CD4-positive, alpha-beta T cell (primary cell): ENCODE measurements at places on chromosomes 1 and 21.

DNA sequence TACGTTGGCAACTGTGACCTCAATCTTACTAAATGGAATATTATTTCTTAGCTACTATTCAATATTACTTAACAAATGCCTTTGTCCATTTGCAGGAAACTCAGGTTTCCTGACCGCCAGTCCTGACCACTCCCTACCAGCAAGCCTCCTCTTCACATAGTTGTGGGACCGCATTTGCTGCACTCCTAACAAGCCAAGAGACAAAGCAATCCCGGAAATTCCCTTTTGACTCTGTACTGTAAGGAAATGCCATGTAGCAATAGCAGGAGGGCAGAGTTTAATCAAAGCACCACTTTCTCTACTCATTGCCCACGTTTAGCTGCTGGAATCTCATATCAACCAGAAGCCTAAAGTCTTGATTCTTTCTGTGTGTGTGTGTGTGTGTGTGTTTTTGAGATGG lies 28.1 kb upstream of the ACBD6 start:
- no peak for DNase-seq

- DNase-seq = no peak
Measured at GRCh38 chr1:73909043-73909562, 288.9 kb downstream of the LRRIQ3 start.

DNA sequence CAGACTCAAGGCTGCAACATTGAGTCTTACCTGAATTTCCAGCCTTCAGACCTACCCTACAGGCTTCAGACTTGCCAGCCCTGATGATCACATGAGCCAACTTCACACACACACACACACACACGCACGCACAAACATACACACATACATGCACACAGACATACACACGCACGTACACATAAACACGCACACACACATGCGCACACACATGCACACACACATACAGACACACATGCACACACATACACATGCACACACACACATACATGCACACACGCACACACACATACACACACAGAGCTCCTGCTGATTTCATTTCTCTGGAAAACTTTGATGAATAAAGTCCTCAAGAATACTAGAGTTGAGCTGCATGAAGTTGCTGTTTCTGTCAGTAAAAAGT lies 78.3 kb upstream of the SLC2A1 start:
- no peak for DNase-seq

DNA sequence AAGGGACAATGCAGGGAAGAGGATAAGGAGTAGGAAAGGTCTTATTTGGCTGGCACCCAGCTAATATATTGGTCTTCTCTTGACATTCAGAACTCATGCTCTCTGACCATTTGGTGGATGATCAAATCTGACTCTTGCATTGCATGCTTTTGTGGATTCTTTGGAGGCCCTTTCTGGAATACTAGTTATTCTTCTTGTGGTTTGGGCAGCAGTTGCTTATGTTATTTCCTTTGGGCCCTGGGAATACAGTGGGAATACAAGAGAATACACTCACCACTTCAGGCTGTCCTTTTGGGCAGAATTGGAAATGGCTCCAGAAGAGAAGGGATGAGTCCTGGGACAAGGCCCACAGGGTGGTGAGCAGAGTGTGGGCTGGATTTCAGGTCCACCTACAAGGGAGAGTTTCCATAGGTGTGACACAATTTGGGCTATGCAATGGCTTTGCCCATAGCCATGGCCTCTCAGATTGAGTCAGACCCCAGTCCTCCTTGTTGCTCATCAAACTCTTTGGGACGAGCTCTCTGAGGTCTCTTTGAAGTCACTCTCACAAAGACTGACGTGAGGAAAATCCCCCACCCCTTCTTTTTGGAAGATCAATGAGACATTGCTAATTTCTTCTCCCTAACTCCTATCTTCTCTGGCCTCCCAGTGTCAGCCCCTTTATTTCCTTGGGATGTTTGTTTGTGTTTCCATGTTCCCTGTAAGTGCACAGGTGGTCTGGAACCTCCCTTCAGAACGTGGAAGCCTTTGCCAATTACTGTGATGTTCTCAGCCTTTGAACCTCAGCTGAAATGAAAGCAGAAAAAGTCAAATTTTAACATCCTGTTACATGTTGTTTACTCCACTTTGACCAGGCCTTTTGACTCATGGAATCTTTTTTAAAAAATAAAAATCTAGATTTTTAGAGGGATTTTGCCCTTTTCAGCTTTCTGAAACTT lies 19.4 kb downstream of the HSD11B1 start:
- no peak for DNase-seq

DNA sequence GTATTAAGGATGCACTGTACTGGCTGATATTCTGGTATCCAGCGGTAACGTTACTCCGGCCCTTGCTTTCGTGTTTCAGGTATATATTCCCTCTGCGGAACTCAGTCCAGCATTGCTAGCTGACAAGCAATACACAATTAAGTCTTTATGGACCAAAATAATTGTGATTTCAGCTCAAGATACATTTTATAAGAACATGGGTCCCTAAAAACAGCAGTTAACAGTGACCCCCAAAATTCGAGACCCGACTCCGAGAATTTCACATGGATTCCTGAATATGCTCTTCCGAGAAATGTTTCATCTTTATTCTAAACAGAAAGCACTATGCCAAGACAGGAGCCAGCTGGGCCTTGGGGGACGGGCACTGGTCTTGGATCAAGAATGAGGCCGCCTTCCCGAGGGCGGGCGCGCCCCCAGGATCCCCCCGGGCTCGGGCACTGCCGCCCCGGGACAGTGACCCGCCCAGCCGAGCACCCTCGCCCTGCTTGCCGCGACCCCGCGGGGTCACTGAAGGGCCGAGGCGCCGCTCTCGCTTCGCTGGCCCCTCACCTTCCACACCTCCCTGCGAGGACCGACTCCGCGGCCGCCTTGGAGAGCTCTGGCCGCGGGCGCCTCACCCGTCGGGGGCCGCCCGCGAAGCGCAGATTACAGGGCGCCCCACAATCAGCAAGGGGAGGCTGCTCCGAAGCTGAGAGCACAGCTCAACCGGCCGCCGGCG lies 610 bp downstream of the SCYL3 start:
- no peak for DNase-seq

GRCh38 chr1:201260236-201260590 lies 23.1 kb upstream of the PKP1 start:
- no peak for DNase-seq

DNA sequence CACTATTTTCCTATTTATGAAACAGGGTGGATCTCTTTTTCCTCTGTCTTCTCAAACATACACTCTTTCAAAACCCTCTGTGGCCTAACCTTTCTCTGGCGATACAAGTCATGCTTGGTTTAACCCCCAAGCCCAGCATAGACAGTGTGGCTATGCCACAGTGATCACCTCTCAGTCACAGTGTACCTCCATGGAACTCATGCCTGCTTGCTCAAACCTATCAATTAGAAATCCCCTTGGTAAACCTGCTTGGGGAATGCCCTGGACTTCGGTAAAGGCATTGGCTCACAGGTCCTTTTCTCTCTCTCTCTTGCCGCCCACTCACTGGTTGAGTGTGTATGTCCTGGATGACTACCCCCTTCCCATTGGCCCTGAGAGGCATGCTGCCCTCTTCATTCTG lies 147.5 kb downstream of the CYYR1 start:
- no peak for DNase-seq

GRCh38 chr1:58687516-58687915 lies 12.3 kb downstream of the MYSM1 start:
- no peak for DNase-seq

GRCh38 chr1:4421986-4422385 lies 232.4 kb upstream of the AJAP1 start:
- DNase-seq = no peak

DNA sequence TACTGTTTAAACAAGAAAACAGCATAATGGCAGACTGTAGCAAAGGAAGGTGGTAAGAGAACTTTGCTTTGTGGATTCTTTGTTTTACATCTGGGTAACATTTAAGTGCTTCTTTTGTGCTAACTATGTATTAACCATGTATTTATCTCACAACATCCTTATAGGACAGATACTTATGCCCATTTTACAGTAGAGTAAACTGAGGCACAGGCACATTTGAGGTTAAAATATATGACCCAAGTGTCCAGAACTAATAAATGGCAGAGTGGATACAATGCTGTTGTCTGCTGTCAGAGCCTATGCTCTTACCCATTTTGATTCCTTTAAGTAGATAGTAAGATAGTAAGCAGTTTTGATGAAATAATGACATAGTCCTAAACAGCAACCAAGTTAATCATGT lies 7.3 kb downstream of the CAPZA1 start:
- DNase-seq = no peak

DNA sequence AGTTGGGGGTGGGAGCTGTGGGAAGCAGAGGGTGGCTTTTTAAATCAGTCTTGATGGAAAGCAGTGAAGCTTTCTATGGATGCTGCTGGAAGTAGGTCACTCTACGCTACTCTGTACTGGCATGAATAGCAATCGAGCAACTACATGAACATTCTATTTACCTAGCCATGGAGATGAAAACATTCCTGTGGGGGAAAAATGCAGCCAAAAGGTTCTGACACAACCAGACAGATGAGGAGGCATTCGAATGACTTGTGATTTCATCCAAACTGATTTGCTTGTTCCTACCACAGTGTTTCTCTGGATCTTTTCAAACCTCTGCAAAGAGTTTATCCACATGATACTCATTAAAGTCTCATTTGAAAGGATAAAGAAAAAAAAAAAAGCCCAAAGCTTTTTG lies 95.0 kb downstream of the ASTN1 start:
- DNase-seq = no peak

DNA sequence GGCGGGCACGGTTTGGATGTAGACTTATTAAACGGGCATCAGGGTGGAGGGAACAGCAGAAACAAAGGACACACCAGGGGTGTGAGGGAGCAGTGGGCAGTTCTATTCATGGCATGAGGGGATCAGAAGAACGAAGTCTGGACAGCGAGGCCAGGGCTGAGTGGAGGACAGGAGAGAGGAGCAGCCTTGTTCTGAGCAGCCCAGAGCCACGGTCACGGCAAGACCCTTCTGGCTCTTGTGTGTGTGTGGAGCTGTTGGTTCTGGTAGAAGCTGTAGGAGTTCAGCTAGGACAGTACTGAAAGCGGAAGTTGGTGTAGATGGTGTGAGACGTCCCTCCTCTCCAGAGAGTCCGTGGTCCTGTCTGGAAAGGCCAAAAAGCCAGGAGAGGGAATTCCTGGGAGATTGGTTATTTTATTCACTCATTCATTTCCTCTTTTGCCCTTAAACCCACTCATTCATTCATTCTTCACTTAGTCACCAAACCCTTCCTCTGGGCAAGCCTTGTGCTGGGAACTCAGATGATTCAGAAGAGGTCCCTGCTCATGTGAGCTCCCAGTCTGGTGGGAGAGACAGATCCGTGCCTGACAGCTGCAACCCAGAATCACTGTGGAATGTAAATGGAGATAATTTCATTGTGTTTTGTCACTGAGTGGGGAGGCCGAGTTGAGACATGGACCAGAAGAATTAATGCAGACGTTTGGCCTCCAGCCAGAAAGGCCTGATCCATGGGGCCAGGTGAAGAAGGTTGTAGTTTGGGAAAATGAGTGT lies 4.1 kb upstream of the ACOT11 start:
- DNase-seq = no peak

DNA sequence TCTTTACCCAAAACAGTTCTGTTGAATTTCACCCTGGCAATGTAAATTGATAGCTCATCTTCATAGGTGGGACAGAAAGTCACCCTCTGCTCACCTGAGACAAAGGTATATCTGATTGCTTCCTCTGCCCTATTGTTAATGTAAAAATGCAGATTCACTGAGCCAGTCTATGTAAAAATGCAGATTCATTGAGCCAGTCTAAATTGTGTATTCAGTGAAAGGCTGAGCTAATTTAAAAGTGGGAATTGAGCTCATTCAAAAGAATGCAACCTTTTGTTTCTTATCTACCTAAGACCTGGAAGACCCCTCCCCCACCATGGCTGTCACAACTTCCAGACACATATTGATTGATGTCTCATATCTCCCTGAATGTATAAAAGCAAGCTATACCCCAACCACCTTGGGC lies 4.8 kb upstream of the MYSM1 start:
- DNase-seq = no peak

DNA sequence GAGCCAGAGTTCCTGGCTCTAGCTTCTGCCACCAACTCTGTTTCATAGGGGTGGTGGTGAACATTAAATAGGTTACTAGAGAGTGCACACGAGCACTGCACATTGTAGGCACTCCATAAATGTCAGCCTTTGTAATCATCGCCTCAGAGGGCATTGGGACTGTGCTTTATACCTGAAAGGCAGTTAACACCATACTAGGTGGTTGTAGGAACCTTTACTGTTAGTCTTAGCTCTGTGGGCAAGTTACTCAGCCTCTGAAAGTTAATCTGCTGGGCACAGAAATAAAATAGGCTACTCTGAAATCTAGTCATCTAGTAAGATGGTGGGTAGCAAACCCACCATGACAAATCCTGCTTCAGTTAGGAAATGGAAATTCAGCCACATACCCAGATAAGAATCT lies 37.6 kb downstream of the ARID1A start:
- no peak for DNase-seq

DNA sequence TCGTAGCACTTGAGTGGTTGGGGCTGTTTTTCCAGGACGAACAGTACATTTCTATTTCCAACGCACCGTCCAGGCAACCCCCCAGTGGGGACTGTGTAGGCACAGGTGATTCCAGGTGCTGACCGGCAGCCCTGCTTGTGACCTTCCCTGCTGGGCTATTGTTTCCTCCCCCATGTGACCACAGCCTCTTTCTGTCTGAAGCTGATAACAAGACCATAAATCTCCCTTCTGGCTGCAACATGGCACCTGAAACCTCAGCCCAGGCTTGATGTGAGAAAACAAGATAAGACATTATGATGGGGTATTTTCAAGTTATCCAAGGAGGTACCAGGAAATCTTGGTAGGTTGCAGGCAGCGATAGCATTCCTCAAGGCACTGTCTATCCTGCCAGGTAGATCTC lies 48.2 kb downstream of the HLX start:
- DNase-seq = no peak

- no peak for DNase-seq
Measured at GRCh38 chr1:71400050-71400449, 319.2 kb upstream of the ZRANB2 start.

DNA sequence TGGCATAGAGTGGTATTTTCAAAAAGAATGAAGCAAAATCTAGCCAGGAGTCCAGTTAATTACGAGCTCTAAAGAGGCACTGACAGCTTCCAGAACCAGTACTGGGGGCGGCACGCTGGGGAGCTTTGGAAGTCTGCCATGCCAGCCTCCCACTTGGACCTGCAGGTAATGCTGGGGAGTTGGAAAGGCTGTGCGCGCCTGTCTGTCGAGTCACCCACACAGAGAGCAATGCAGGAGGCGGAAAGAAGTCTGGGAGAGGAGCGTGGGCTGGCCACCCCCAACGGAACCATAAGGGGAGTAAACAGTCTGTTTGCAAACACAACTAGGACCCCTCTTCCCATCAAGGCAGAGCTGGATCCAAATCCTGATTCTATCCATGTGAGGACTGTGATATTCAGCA lies 84.5 kb downstream of the BEND5 start:
- DNase-seq = no peak

GRCh38 chr1:172588296-172589291 lies 55.6 kb downstream of the SUCO start:
- DNase-seq = no peak
